ENCODE measurements at places on chromosomes 5 and 9.

GRCh38 chr9:94952565-94953373 is 226.3 kb downstream of the AOPEP start:
- no peak for DNase-seq

DNA sequence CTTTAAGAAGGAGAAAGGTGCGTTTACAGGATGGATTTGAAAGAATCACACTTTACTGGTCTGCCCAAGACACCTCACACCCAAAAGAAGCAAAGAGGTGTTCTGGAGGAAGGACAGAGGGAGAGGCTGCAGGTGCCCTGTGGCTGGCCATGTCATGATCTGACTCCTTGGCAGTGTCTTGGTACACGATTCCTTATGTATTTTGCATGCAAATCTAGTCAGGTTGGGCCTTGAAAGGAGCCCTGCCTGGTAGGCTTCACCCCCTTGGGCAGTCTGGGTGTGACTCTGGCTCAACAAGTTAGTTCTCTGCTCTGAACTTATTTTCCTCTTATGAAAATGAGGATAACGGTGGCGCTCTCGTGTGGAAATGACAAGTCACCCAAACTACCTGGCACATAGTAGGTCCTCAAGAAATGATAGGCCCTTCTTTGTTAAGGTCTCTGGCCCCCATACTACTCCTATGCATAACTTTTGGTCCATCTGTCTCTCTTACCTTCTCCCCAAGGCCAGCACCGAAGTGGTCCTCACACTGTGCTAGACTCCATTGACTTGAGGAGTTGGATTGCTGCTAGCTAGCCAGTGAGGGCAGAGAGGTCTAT is 212.5 kb downstream of the SEMA6A start:
- no peak for DNase-seq

- no peak for DNase-seq
Measured at GRCh38 chr5:124131466-124131865, 615.0 kb downstream of the ZNF608 start.

DNA sequence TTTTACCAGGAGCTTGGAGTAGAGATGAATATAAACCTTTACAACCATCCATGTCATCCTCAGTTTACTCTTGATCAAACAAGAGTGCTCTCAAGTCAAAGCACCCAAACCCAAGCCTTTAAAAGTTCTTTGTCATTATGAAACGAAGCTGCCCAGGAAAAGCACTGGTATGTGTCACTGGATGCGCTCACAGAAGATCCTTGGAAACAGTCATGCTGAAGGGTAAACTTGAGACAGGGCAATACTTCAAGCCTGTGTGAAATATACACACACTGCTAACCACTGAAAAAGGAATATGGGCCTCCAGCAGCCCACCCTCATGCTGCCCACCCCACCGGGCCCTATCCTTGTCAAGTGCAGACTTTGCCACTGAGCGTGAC is 84.5 kb downstream of the PRRT1B start:
- no peak for DNase-seq

DNA sequence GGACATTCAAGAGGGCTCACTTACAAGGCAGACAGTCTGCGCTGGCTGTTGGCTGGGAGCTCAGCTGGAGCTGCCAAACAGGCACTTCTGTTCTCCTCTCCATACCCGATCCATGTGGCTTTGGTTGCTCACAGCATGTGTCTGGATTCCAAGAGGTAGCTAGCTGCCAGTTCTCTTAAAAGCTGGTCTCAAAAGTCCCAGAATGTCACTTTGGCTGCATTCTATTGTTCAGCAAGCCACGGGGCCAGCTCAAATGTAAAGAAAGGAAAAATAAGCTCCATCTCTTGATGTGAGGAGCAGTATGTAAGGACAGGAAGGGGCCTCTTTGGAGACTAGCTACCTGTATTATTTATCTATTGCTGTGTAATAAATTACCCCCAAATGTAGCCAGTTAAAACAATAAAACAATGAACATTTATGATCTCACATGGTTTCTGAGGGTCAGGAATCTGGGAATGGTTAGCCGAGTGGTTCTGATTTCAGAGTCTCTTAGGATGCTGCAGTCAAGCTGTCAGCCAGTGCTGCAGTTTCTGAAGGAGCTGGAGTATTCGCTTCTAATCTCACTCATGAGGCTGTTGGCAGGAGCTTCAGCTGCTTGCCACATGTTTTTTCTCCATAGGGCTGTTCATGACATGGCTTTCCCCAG is 112.7 kb upstream of the CLINT1 start:
- no peak for DNase-seq

DNA sequence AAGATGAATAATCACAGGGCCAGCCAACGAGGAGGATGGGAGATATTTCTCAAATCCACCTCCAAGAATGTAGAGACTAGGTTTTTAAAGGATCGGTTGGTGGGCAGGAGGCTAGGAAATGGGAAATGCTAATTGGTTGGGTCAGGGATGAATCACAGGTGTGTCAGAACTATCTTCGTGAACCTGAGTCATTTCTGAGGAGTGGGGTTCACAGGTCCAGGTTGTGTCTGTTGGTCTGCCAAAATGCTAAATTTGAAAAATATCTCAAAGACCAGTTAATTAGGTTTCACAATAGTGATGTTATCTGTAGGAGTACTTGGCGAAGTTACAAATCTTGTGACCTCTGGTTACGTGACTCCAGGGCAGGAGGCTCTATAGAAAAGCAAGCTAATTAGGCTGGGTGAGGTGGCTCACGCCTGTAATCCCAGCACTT is 2.6 kb upstream of the PLAA start:
- DNase-seq: no peak

- no peak for DNase-seq
Measured at GRCh38 chr5:168477060-168477459, 9.2 kb upstream of the RARS1 start.

- no peak for DNase-seq
Measured at GRCh38 chr5:4662756-4663155, 477.4 kb upstream of the ADAMTS16 start.

DNA sequence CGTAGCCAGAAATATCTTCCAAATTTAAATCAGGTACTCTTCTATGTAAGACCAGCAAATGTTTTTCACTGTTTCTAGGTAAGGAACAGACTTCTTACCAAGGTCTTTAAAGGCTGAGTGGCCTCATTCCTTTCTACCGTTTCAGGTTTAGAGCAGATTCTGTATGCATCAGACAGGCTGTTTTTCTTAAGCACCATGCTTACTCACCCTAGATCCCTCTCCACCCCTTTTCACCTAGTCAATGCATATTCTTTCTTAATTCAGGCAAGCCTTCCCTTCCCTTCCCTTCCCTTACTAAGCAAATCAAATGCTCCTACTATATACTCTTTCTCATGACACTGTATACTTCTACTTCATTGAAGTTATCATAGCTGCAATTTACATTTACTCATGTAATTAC is 70.7 kb downstream of the RFX3 start:
- no peak for DNase-seq

DNA sequence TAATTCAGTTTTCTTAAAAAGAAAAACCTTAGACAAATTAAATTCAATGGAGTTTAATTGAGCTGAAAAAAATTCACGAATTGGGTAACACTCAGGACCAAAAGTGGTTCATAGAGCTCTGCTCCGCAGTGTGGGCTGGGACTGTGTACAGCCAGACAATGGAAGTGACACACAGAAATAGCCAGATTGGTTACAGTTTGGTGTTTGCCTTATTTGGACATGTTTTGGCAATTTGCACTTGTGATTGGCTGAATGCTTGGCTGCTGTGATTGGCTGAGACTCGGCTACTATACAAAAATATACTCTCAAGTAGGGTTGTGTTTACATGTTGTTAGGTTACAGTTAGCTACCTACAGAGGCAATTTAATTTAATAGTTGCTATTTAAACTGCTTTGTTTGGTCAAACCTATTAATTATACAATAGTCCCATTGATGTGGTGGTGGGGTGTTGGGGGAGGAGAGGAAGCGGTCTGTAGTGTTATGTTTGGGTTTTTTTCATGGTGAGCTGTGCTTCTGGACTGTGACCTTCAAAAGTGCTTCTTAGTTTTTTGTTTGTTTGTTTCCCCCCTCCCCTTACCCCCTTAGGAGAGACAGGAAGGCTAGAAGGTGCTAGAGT is 95.2 kb downstream of the CNTLN start:
- DNase-seq: no peak

DNA sequence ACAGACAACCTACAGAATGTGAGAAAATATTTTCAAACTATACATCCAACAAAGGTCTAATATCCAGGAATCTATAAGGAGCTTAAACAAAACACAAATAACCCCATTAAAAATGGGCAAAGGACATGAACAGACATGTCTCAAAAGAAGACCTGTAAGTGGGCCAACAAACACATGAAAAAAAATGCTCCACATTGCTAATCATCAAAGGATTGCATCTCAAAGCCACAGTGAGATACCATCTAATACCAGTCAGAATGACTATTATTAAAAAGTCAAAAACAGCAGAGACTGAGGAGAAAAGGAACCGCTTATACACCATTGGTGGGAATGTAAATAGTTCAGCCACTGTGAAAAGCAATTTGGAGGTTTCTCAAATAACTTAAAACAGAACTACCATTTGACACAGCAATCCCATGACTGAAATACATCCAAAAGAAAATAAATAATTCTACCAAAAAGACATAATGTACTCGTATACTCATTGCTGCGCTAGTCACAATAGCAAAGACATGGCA is 39.1 kb upstream of the C5orf63 start:
- DNase-seq: no peak

Data from GDM1 (cell line).